ENCODE measurements at places on chromosomes 1 and 21.

- DNase-seq = no peak
Measured at GRCh38 chr21:43930074-43930847, 65.2 kb downstream of the AGPAT3 start.

- DNase-seq = no peak
Measured at GRCh38 chr1:241658081-241658793, 6.2 kb downstream of the WDR64 start.

DNA sequence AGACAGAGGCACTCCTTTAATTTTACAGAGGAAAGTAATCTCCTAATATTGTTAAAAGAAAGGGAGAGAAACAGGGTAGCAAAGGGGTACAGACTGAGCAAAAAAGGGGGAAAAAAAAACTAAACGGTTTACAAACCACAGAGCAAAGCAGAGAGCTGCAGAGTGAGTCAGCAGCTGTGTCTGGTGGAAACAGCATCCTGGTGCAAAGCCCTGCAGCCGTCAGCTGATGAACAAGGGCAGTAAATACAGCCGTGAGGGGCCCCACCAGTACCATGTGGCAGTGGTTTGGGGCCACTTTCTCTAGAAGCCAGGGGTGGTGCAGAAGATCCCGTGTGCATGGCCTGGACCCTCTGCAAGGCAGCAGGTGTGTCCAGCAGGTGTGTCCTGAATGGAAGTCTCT is 111.3 kb downstream of the ERG start:
- DNase-seq = no peak

DNA sequence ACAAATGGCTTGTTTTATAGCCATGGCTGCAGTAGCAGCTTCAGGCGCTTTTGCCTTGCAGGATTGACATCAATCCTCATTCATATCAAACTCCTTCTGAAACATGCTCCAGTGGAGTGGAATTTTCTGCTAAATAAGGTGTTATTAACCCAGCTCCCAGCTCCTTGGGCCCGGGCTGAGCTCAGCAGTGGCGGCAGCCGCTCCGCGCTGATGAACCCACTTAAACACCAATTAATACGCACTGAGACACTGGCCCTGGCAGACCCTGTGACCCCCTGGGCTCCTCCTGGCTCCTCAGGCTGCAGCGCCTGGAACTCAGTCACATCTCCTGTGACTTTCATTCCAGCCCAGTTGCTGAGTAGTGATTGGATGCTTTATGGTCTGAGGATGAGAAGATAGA is 137.4 kb upstream of the GRIK3 start:
- no peak for DNase-seq

DNA sequence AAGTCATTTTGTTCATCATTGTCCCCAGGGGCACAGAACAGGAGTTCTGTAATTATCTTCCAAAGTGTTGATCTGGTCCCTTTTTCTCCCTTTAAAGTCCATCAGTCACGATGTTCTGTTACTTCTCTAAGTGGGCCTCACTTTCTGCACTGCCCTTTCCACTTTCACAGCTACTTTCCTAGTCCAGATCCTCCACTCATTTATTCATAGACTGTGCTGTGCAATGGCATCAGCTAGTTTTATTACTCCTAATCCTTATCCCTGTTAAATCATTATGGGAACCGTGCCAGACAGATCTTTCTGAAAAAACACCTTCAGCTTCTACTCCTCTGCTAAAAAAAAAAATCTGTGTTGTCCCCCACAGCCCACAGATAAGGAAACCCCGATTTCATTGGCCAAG is 64.0 kb upstream of the BCL10 start:
- no peak for DNase-seq

DNA sequence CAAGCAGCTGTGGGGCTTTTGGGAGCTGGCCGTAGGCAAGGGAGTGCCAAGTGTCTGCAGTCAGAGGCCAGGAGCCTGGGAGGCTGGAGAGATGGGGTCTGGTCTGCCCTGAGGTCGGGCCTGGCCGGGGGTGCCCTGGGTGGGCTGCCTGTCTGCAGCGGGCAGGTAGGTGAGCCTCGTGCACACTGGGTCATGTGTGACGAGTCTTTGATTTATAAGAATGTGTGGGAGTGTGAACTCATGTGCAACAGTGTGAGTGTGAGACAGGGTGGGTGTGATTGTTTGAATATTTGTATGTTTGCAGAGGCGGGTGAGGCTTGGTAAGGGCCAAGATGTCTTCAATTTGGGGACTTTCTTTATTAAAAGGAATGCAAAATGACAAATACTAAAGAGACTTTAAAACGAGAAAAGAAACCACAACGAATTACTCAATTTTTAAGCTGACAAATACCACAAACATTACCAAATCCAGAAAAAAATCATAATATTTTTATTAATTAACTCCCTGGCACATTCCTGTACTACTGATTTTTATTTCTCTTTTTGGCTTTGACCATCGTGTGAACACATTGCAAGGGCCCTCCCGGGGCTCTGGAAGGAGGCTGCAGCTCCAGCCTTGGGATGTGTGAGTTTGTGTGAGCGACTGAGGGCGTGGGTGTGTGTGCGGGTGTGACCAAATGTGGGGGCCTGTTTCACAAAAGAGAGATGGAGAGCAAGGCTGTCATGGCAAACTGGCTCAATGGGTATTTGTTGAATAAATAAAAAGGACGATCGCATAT is 110.3 kb upstream of the WNT4 start:
- no peak for DNase-seq
